Stimulated activated CD8-positive, alpha-beta memory T cell treated with anti-CD3 and anti-CD28 coated beads, Interleukin-2, amount 100 ng/mL, for 1 hour (primary cell): ENCODE measurements at places on chromosomes 2 and 18.

DNA sequence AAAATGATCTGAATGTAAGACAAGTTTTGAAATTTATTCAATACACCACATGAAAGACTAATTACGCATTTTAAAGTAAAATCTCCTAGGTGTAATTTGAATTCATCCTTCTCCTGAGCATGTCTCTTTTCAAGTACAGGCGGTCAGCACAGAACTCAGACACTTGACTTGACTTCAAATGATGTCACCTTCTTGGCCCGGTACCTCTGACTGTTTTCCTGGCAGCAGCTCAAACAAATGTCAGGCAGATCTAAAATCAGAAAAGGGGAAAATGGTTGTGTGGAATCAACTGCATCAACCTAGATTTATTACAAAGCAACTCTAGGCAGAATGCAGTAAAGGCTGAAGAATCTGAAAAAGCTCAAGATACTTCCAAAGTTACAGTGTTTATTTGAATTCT, 11.4 kb upstream of the PROKR1 start:
- no peak for DNase-seq

DNA sequence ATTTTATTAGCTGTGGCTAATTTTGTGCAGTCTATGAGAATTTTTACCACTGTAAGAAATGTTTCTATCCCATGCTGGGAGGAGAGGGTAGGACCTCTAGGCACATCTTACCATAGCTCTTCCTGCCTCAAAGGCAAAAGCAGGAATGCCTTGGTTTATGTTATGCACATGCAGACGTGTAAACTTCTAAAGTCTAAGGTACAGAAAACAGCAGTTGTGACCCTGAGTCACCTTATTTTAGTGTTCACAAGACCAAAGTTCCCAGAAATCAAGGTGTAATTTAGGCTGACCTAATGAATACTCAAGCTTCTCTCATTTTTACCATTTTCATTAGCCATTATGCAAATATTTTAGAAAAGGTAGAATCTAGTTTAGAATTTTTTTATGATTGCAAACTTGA, 15.4 kb upstream of the WIPF1 start:
- DNase-seq, result no peak

GRCh38 chr2:98871506-98871905, 64.5 kb downstream of the CRACDL start:
- no peak for DNase-seq

DNA sequence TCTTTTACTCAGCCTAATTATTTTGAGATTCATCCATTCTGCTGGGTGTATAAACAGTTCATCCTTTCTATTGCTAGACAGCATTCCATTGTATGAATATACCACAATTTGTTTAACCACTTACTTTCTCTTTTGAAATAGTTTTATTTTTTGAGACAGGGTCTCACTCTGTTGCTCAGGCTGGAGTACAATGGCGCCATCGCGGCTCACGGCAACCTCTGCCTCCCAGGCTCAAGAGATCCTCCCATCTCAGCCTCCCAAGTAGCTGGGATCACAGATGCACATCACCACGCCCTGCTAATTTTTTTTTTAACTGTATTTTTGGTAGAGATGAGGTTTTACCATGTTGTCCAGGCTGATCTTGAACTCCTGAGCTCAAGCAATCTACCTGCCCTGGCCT, 54.5 kb downstream of the USP37 start:
- no peak for DNase-seq

DNA sequence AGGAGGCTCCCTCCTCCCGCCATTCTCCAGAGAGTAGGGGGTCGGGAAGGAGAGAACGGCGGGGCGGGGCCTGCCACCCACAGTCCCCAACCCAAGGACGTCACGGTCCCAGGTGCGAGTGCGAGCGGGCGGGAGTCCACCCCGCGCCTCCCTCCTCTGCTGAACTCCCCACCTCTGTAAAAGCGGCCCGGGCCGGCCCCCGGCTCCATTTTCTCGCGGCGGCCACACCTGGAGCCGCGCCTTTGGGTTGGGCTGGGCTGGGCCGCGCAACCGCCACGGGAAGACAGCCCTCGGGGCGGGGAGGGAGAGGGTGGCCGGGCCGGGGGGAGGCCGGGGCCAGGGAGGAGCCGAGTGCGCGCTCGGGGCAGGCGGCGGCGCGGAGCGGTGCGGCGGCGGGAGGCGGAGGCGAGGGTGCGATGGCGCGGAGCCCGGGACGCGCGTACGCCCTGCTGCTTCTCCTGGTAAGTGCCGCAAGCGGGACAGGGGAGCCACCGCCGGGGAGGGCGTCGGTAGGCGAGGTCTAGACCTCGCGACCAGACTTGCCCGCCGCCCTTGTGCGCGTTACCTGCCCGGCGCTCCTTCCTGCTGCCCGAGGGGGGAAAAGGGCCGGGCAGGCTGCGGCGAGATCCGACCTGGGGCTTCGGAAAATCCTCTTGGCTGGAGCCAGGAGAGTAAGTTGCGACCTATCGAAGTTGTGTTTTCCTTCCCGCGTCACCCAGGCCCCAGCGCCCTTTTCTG, at the start of gene DSG2:
Gene DSG2, plus strand, starts transcription at position 342 of the 738 bp plus-strand sequence. Its CDS starts 75 bp downstream, at position 417.
- DNase-seq, result no peak

- DNase-seq, result no peak
Observed at GRCh38 chr2:104938231-104938941, 84.5 kb downstream of the POU3F3 start.

GRCh38 chr2:72153924-72154323, 6.3 kb upstream of the CYP26B1 start:
- no peak for DNase-seq

DNA sequence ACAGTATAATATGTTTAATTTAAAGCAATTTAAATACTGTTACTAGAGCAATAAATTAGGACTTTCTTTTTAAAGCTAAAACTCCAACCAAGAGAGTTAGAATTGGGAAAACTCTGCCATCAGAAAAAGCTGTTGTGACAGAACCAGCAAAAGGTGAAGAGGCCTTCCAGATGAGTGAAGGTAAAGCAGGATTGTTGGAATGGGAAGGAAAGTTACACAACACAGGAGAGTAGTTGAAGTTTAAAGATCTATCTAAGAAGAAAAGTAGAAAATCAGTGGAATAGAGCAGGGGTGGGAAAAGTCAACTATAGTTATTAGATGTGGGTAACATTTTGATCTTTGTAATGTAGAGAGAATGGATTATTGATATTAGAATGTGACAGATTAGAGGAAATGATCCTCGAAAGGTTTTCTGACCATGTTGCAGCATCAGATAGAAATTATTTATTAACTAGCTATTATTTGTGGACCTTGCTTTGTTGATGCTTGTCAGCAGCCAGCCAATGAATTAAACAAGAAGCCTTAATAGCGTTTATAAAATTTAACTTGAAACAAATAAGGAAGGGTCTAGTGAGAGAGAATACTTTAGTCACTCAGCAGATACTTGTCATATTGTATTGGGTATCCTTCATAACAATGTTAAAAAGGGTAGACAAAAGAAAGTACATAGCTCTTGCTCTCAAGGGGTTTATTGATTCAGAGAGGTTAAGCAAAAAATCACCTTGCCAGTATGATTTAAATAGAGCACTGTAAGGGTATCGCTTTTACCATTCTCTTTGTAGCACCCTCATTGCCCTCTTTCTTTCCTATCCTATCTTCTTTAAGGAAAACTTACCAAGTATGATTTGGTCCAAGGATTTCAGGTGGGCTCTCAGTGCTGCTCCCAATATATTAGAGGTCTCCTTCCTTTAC, 24.6 kb upstream of the DYSF start:
- no peak for DNase-seq

DNA sequence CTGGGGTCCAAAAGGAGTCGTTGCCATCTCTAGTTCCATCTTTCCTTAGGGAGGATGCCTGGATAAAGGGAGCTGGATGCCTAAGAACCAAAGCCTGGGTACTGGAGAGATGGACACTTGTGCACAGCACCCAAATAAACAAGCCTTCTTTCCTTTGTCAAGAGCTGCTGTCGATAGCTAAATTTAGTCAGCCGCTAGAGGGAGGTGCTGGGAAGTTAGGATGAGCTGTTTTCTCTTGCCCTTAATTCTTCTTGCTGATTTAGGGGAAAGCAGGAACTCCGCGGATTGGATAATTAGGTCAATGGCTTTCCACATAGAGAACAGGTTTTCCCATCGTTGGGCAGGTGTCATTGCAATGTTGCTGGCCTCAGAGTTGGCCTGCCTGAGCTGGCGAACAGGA, 30.9 kb upstream of the SERPINB12 start:
- DNase-seq, result no peak

- no peak for DNase-seq
Observed at GRCh38 chr2:120155308-120155707, 67.9 kb downstream of the TMEM185B start.

GRCh38 chr2:59752512-59752911, 800.9 kb downstream of the BCL11A start:
- no peak for DNase-seq

GRCh38 chr2:60433018-60433596, 120.3 kb downstream of the BCL11A start:
- DNase-seq, result no peak

GRCh38 chr2:79915455-79915854, 389.1 kb downstream of the LRRTM1 start:
- no peak for DNase-seq

GRCh38 chr2:226489775-226490541, 309.7 kb downstream of the IRS1 start:
- no peak for DNase-seq

DNA sequence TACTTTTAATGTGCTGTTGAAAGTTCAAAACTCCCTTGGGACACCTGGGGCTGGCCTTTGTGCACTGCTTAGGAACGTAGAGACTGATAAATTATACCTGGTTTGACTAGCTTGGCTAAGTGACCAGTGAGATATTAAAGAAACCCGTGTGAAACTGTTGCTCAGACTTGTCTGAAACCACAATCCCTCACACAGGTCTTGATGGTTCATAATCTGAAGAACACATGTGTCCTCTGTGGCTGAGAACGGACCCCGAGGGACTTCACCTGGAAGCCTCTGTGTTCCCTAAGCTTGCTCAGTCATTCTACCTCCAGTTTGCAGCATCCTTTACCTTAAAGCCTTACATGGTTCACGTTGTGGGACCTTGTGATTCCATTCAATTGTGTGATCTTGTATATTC, 218.8 kb downstream of the CBLN2 start:
- no peak for DNase-seq

GRCh38 chr2:189391201-189391600, 50.1 kb upstream of the WDR75 start:
- no peak for DNase-seq

DNA sequence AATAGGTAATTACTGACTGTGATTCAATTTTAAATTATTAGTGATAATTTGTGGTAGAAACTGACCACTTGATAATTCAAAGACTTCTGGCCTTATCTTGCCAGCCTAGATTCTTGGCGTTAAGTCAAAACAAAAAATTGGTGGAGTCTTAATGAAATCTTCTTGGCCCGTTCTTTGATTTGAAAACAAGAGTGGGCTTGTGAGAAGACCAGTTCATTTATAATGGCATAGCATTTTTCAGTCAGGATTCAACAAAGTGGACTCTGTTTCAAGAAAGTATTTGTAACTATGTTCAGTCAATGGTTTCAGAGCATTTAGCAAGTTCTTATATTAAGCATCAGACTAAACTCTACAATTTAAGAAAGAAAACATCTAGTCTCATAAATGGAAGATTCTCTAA, 26.0 kb downstream of the ITGA4 start:
- no peak for DNase-seq

DNA sequence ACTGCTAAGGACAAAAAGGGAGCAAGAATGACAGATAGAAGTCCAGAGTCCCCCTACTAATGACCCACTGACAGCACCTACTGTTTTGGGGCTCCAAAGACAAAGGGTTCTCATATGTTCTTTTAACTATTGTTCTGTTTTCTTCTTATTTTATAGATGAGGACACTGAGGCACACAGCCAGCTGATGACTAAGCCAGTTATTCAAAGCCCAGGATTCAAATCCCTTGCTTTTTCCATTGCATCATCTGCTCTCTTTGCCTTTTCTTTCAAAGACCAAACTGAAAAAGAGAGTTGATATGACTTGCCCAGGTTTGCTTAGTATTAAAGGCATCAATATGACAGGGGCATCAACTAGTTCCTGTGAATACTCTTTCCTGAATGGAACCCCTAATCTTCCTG, 299.8 kb downstream of the LRATD1 start:
- no peak for DNase-seq

DNA sequence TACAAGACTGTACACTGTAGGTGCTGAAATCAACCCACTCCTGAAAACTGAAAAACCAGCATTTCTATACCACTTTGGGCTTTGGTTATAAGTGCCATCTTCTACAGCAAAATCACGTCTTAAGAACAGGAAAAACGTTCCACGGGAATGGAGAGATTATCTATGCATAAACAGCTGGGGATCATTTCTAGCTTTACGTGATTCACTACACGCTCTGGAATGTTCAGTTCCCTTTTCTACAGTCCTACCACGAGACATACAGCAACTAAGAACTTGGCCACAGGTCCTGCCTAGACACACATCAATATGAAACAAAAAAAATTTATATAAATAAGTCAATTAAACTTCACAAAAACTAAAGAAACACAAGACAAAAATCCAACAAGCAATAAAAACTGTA, 3.6 kb downstream of the CXCR4 start:
- no peak for DNase-seq

DNA sequence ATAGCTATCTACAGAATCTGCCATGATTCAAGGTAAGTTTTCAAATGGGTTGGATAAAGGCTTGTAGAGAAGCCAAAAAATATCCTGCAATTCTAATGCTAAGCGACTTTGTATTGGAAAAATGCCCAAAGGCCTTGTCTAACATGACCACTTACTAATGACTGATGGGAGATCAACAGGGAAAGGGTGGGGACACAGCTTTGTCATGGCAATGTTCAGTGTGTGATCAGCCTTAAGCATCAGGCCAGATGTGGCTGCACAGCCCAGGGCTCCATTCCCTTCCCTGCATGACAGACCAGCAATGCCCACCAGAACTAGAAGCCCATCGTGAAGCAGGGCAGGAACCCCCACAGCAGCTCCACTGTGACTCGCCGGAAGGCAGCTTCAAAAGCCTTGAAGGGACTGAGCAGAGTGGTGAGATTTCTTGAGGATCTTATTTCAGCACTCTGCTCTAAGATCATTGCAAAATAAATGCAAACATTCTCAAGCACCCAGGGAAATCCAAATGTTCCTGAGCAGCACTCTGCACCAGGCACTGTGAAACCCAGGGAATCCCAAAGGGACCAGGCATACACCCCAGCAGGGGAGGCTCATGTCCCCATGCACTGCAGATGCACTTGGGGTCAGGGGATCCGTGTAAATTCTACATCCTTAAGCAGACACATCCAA, 517.9 kb upstream of the SMIM21 start:
- DNase-seq, result no peak

DNA sequence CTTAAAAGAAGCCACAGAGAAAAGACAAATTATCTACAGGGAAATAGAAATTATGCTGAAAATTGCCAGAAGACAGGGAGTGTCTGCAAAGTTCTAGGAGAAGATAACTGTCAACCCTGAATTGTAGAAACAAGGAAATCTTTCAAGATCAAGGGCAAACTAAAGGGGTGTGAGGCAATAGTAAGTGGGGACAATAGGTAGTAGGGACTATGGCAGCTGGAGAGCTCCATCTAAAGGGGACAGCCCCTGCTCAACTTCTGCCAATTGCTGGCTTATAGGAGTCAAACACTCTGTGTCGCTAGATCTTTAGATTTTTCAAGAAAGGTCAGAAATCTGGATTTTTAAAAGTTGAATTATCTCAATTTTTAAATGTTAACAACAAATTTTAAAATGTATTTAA, 10.1 kb upstream of the ST3GAL5 start:
- no peak for DNase-seq
